Stimulated activated CD8-positive, alpha-beta memory T cell treated with anti-CD3 and anti-CD28 coated beads, Interleukin-4, amount 100 ng/mL, for 48 hours (primary cell): ENCODE measurements at places on chromosomes 13 and 19.

- no peak for DNase-seq
These were observed 967 bp downstream of the DBP start for GRCh38 chr19:48635966-48636858.

GRCh38 chr19:1767464-1767933, 14.2 kb downstream of the ONECUT3 start:
- DNase-seq = peak; percentile 83

DNA sequence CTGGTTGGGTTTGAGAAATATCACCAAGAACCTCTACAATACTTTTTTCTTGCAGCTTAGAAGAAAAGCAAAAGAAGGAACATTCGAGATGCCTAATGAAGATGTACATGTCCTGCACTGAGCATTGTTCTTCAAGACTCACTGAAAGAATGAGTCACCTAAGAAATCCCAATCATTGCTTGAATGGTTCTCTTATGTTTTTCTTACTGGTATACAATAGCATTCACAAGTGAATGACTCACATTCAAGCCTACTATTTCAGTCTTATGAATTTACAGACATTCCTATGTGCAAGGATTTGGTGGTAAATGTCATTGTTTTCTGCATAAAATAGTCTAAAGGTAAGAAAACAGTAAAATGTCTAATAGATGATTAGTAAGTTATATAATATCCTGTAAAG, 594.6 kb downstream of the PCDH9 start:
- no peak for DNase-seq

- no peak for DNase-seq
These were observed 171.7 kb upstream of the KLF12 start for GRCh38 chr13:74305876-74306275.

GRCh38 chr19:53772943-53773342, 51.2 kb downstream of the NLRP12 start:
- peak; percentile 70 for DNase-seq

- no peak for DNase-seq
These were observed 36.8 kb downstream of the UFM1 start for GRCh38 chr13:38386421-38386820.

- no peak for DNase-seq
These were observed 457.4 kb downstream of the DIAPH3 start for GRCh38 chr13:59706101-59706976.

DNA sequence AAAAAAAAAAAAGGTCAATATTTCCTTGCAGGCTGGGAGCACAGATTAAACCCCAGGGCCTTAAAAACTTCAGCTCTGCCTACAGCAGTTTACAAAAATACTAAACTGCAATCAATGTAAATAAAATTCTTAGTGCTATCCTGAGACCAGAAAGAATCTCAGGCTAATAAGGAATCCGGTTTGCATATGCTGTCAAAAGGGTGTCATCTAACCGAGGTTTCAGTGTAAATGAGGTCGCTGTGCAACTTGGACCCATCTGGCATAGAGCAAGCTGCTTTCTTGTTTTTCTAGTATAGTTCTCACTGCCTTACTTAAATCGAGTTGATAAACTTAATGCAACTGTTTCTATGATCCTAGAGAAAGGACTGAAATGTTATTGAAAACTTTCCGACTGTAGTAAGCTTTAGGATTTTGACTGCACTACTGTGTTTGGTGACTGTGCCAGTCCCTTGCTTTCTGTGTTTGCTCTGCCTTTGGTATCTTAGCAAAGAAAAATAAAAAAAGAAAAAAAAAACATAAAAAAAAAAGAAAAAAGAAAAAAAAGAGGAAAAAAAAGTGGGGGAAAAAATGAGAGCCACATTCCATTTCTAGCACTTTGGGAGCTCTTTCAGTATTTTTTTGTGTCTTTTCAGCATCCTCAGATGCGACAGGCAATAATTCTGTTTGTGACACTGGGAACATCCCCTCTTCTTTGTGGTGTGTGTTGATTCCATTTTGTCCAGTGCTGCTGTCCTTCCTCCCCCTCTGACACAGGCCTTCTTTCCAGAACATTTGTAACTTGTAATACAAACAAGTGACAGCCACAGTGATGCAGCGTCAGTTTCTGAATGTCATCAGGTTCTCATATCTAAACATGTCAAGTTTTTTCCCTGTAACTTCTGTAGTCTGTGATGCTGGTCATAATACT, 340.5 kb downstream of the ZNF536 start:
- DNase-seq = no peak

- DNase-seq = no peak
These were observed 548.7 kb downstream of the PCDH9 start for GRCh38 chr13:66681403-66681802.

DNA sequence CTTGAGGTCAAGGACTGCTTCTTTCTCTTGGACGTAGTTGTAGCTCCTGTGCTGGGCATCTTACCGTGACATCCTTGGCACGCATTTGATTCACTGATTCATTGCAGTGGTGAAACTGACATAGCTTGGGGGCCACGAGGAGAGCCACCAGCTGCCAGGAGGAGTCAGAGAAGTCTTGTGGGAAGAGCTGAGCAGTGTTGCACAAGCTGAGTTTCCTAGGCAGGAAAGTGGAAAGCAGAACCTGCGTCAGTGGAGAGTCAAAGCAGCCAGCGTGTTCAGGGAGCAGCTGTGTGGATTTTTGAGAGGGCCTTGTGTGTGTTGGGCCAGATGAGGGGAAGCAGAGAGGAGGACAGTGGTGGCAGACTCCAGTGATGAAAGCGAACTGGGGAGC, 5.3 kb upstream of the GPR183 start:
- DNase-seq = no peak

GRCh38 chr13:34883396-34883795, 58.7 kb upstream of the NBEA start:
- DNase-seq = no peak

DNA sequence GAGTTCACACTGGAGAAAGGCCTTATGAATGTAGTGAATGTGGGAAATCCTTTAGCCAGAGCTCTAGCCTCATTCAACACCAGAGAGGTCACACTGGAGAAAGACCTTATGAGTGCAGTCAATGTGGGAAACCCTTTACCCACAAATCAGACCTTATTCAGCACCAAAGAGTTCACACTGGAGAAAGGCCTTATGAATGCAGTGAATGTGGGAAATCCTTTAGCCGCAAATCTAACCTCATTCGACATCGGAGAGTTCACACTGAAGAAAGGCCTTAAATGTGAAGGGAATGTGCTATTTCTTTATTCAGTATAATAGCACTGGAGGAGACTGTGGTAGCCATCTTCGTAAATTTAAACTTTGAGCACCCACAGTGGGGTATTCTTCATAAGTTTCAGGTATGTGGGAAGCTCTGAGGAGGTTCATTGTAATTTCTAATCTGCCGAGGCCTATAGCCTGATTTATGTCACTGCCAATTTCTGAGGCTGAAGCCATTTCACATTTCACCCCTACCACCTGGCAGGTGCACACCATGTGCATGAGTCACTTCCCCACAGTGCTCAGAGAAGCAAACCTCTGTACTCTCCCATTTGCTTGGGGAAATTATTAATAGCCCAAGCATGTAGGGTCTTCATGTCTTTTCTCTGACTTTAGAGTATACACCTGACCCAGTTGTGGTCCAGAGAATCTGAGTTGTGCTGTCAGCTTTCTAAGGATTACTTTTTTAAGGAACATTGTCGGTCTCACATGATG, 6.4 kb downstream of the ZNF551 start:
- no peak for DNase-seq

- no peak for DNase-seq
These were observed 489 bp upstream of the ZNF653 start for GRCh38 chr19:11506101-11506555.
